T follicular helper cell (primary cell): ENCODE measurements at places on chromosomes 4 and X.

GRCh38 chr4:88027611-88028608, 20.5 kb downstream of the PKD2 start:
- no peak for DNase-seq

- no peak for DNase-seq
These were observed 111.5 kb downstream of the ASB9 start for GRCh38 chrX:15158350-15158735.

- DNase-seq: no peak
These were observed 25.0 kb downstream of the NKX1-1 start for GRCh38 chr4:1381181-1381621.

DNA sequence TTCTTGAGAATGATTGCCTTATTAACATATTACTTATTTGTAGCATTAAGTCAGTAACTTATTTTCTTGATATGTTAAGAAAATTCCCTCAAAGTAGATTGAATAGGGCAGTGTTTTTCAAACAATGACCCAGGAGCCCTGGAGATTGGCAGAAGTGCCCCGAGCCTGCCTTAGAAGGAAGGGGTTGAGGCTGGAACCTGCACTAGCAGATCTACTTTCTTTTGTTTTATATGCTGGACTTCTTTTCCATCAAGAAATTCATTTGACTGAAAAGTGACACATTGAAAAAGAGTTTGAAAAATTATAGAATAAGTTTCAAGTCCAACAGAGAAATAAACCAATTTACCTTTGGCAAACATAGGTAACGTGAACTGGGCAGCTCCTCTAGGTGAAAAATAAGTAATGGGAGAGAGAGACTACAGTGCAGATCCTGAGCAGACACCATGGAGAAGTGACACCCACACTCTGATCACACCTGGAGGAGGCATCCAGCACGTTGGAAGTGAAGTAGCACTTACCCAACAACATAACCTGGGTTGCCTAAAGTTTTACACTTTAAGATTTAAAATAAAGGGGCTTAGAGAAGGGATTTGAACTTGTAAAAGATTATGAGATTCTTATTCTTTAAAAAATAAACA, 18.6 kb downstream of the ARSJ start:
- no peak for DNase-seq

DNA sequence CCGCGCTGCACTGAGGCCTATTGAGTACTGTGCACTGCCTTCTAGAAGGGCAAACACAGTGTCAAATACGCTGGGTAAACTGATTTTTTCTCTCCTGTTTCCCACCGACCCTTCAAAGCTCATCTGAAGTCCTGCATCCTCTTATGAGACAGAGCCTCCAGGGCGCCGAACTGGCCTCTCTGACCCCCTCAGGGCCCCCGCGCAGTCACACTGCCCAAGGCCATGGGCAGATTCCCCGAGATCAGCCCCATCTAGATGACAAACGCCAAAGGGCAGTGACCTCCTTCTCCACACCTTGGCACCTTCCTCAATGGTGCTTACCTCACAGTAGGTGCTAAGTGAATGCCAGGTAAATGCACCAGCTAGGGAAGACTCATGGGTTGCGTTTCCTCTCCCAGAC, 34.4 kb downstream of the CHST7 start:
- no peak for DNase-seq
